ENCODE measurements at places on chromosomes 2 and 18.
A peak's percentile ranks its signal among the peaks of the same experiment; 100 is the strongest.

- no peak for DNase-seq
Measured at GRCh38 chr2:195495966-195496365, 161.1 kb upstream of the SLC39A10 start.

GRCh38 chr18:25898965-25899364 lies 191.4 kb downstream of the SS18 start:
- DNase-seq, result no peak

- DNase-seq, result no peak
Measured at GRCh38 chr2:108635630-108636354, 83.5 kb upstream of the RANBP2 start.

DNA sequence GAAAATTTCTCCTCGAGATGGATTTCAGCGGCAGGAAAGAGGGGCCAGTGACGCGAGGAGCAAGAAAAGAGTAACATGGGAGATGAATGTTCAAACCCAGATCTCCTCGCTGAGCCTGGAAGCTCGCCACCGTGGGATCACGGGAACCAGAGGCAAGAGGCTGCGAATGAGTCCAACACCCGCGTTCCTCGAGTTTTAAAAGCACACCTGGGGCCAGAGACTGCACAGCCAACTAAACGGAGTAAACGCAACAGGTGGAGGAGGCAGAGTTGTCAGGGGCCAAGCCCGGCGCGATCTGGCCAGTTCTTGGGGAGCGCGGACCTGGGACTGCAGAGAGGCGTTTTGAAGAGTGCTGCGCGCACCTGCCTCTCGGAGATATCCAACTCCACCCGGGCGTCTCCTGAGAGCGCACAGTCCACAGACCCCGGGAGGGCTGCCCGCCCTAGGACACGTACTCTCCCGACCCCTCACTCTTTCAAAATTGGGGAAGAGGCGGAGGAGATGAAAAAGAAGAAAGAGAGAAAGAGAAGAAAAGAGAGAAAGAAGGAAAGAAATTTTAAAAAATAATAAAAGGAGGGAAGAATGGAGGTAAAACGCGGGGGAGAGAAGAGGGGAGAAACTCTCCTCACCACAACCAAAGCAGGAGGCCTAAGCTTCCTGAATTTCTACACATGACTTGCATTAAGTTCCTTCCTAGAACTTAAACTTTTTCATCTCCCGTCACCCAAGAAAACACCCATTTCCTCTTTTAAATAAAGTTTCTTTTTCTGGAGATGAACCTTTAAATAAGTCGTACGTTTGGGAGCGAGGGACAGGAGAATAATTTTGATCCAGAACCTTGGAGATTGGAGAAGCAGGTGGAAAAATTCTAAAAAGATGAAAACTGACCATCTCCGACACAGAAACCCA lies 5.3 kb upstream of the PAX3 start:
- no peak for DNase-seq

GRCh38 chr2:54040250-54040649 lies 69.5 kb upstream of the PSME4 start:
- DNase-seq, result no peak

GRCh38 chr2:149527998-149528755 lies 59.4 kb downstream of the MMADHC start:
- DNase-seq, result no peak

DNA sequence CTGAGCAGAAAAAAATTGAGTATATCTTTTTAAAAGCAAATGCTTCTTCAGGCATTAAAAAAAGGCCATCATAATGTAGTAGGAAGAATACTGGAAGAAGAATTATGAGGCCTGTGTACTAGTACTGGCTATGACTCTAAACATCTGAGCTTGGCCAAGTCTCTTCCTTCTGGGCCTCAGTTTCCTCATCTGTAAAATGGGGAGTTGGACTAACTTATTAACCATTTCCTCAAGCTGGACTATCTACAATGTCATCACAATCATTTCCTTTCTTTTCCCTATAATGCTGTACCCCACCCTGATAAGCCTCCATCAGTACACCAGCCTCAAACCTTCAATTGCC lies 29.3 kb downstream of the FABP1 start:
- no peak for DNase-seq

GRCh38 chr2:199603721-199604291 lies 146.1 kb upstream of the SATB2 start:
- no peak for DNase-seq

DNA sequence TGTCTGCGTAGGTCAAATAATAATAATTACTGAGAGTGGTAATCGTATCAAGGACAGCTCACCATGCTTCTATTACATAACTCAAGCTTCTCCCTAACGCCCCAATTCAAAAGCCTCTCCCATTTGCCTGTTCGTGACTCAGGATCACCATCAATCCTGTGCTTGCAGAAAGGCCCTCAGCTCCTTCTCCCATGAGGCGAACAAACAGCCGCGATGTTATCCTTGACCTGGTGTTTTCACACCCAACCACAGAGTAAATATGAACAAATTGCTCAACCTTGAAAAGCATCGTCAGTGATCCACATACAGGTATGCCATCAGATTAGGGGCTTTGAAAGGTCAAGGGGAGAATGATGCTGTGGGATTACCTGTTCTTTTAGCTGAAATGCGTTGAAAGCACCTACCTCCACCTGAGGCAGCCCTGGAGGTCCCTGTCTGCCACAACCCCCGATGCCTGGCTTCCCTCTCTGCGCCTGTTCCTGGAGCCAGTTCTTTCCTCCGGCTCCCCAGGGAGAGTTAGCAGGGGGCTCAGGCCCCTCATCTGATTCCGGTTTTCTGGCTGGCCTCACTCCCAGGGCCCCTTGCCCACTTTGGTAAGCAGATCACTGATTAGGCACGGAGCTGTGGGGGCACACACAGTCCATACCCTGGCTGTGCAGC lies 39.1 kb upstream of the ODC1 start:
- DNase-seq, result no peak

DNA sequence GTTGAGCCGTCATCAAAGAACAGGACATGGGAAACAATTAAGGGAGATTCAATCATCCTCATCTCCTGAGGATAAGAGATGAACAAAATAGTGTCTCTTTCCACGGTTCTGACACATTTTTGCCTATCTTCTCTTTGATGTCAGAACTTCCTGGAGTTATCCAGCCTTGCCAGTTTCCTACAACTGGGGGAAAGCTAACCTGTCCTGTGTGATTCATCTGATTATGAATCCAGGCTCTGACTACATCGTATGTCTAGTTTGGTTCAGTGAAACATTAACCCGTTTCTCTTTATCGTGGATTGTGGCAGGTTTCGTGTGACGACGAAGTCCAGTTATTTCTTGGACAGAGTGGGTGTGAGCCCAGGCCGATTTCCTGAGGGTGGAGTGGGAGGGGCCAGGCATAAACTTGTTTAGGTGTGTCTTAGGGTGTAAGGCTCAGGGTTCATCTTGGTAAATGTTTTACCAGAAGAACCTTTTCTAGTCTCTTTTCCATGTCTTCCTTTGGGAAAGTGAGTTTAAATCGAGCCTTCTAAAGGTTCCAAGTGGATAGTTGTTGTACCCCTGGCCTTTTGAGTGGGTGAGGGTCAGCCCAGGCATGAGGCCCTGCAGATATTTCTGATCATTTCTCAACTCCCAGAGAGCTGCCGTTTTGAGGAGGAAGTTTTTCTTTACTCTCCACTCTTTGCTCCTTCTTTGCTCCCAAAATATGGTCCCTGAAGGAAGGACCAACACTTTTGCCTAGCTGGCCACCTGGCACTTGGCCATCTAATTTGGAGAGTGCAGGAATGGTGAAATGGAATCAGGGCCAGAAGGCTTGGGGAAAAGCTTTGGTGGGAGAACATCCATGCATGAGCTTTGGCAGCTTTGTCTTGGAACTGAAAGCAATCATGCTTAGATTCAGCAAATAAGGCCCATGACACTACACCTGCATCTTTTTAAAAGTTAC lies 50.4 kb upstream of the FZD5 start:
- no peak for DNase-seq

- no peak for DNase-seq
Measured at GRCh38 chr2:21837168-21837960, 713.6 kb downstream of the TDRD15 start.

- no peak for DNase-seq
Measured at GRCh38 chr2:159516241-159516758, 100.0 kb downstream of the BAZ2B start.

DNA sequence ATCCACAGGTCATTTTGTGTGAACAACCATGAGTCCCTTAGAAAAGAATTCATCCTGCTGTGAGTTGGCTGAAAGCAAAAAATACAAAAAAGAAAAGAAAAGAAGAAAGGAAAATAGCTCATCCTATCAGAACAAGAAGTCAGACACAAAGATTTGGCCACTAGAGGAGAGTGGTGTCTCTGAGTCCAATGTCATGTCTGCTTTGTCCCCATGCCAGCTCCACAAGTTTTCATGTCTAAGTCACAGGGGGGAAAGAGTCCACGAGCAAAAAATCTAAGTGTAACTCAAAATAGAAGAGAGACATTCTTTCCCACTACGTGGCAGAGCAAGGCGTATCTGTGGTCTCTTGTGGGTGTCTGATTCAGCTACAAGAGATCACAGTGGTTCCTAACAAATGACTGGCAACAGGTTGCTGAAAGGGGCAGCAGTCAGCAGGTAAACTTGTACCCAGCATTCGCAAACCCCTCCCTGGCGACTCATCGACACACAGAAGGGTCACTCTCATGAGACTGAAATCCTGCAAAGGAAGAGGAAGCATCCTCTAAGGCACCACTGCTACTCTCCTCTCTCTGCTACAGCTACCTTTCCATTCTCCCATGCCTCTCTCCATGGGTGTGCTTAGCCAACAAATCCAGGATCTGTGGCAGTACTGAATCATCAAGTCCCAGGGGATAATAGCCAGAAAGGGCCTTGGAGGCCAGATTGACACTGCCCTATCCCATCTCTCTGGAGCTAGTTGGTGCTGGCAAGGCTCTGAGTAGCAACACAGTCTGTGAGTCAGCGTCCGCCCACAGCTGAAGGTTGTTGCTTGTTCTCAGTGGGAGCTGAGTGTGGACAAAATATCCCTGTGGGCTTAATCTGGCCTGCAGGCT lies 123.0 kb upstream of the SLC39A10 start:
- DNase-seq, result peak; percentile 46

DNA sequence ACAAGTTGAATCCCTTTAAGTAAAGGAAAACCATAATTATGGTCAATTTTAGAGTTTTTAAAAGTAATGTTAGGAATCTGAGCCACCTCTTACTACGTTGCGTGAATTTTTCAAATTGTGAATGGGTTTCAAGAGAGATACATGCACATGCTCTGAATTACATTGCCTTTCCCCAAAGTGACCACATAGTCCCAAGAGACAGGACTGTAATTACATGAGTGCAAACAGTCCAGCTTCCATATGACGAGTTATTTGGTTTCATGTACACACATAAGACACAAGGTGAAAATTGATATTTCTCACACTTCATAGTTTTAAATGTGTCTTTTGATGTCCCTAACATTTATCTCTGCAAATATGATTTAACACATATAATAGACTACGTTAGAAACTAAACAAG lies 850.8 kb downstream of the LRP1B start:
- no peak for DNase-seq

GRCh38 chr2:111199840-111200239 lies 79.1 kb downstream of the BCL2L11 start:
- no peak for DNase-seq

- no peak for DNase-seq
Measured at GRCh38 chr2:85011098-85011497, 40.1 kb downstream of the KCMF1 start.

- DNase-seq, result no peak
Measured at GRCh38 chr18:3540805-3541548, 91.0 kb downstream of the TGIF1 start.

- DNase-seq, result no peak
Measured at GRCh38 chr2:111145951-111146350, 25.2 kb downstream of the BCL2L11 start.

DNA sequence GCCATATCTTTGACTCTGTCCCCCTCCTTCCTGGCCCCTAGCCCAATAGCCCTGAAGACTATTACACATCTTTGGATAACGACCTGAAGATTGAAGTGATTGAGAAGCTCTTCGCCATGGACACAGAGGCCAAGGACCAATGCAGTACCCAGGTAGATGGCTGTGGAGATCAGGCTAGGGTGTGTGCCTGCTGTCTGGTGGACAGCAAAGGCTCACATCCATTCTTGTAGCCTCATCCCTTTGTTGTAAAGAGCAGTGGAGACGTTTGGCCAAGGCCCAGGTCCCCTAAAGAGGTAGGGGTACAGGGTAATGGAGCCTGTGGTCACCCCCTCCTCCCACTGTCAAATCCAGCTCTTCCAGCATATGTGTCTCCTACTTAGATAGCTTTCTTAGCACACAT lies 81.4 kb downstream of the EPAS1 start:
- no peak for DNase-seq

DNA sequence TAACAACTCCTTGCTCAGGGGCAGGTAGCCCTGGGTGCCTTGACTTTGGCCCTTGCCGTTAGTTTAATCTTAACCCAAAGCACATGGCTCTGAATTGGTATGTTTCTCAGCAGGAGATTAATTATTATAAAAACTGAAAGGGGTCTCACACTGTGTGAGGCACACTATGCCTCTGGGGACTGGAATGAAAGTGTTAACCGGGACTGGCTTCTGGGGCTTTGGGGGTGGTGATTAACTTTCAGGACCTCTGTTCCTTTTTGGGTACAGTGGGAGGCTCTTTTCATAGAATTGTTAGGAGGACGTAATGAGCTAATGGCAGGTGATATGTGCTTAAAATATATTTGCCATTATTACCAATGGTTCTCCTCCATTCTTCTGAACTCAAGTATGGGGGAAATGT lies 5.1 kb downstream of the MERTK start:
- DNase-seq, result no peak

DNA sequence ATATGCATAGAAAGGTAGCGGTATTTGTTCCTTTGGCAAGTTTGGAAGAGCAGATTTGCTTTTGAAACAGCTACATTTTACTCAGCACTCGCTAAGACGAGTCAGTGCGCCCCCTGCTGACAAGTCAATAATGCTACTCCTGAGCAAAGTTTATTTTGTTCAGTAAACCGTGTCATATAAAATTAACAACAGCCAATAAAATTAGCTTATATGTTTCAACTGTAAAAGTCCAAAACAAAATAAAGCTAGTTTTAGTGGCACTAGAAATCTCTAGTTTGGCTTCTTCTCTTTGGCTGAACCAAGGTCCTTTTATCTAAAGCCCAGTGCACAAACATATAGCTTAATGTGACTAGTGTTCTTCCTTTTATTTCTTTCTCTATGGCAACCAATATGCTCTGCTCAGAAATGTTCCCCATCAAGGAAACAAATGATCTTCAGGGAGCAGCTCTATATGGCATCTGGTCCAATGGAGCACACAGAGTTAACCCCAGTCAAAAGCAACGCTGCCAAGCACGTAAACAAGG lies 4.2 kb upstream of the POU3F3 start:
- peak; percentile 41 for DNase-seq
